ENCODE measurements at places on chromosomes 6 and 20.
A peak's percentile ranks its signal among the peaks of the same experiment; 100 is the strongest.

- no peak for DNase-seq
Observed at GRCh38 chr6:14216946-14217684, 99.5 kb downstream of the CD83 start.

- DNase-seq, result no peak
Observed at GRCh38 chr6:110629153-110629552, 152.7 kb upstream of the SLC22A16 start.

- DNase-seq, result no peak
Observed at GRCh38 chr6:69816026-69816425, 19.2 kb upstream of the LMBRD1 start.

DNA sequence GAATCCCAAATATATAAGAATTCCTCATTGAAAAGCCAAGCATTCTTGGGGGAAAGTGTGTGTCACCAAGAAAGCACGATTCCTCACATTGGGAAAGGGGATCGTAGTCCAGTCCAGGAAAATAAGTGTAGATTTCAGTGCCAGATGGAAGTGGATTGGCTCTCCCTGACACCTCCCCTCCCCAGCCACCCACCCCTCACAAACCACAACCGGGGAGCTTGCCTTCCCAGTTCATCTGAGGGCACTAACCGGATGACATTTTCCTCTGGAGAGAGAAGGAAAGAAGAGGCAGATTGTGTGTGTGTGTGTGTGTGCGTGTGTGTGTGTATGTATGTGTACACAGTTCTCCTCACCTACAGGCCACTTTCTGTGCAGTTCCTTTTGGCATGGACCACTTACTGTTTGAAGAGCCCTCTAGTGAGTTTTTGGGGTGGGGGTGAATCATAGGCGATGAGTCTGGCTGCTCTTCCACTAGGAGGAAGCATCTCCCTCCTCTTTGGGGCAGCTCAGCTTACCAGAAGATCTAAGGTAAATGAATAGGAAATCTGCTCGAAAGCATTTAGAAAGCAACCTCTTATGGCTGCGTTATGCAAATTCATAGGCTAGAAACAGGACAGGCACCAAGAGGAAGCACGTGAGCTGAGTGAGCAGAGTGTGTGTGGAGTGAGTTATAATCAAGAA, 20.8 kb downstream of the DAAM2 start:
- DNase-seq, result no peak

DNA sequence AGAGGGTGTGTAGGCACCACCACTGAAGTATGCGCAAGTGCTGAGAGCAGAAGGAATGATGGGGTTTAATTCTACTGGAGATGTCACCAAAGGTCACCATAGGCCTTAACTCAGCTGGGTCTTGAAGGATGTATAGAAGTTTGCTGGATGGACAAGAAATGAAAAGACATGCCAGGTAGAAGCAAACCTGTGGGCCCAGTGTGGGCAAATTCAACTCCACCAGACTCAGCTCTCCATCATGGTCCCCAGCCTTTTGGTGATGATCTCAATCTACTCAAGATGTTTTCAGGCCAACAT, 124.5 kb downstream of the SNX5 start:
- DNase-seq, result no peak

GRCh38 chr6:119215885-119216590, 133.5 kb downstream of the MAN1A1 start:
- no peak for DNase-seq

GRCh38 chr6:150235218-150235617, 92.4 kb downstream of the PPP1R14C start:
- DNase-seq, result no peak

- DNase-seq, result no peak
Observed at GRCh38 chr20:61619751-61620150, 367.7 kb downstream of the CDH4 start.

GRCh38 chr6:73585566-73586415, 65.0 kb upstream of the EEF1A1 start:
- peak; percentile 9 for DNase-seq

GRCh38 chr6:140541288-140541687, 1166.8 kb upstream of the CITED2 start:
- no peak for DNase-seq

DNA sequence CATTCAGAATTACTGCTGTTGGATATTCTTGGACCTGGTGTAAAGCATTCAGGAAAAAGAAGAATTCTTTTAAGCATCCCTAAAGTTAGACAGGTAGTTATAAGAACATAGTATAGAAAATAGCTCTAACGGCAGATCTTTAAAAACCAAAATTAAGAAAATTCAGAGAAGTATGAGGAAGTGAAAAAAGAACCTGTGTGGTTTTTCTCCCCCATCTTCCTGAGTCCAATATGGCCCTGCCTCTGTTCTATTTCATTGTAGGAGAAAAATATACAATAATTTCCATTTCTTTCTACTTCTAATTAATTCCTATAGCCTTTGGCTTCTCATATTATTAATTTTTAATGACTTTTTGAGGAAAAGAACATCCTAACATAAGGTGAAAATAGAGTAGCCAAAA, 47.1 kb downstream of the FHL5 start:
- no peak for DNase-seq

GRCh38 chr6:127299522-127300240, 33.0 kb downstream of the RNF146 start:
- no peak for DNase-seq

DNA sequence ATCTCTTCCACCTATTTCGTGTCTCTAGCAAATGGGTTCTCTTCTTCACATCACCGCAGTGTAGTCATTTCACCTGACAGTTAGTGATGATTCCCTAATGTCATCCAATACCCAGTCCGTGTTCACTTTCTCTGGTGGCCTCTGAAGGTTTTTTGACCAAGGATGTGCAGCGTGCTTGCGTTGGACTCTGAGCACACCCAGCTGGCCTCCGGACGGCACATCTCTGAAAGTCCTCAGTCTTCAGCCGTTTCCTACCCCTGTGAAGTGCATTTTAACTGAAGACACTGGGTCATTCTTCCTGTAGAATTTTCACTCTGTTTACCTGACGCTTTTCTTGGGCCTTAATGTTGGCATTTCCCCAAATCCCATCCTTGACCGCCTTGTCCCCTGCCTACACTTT, 98.7 kb downstream of the ERMARD start:
- DNase-seq, result no peak

- DNase-seq, result no peak
Observed at GRCh38 chr6:134020543-134020942, 31.9 kb downstream of the SLC2A12 start.

DNA sequence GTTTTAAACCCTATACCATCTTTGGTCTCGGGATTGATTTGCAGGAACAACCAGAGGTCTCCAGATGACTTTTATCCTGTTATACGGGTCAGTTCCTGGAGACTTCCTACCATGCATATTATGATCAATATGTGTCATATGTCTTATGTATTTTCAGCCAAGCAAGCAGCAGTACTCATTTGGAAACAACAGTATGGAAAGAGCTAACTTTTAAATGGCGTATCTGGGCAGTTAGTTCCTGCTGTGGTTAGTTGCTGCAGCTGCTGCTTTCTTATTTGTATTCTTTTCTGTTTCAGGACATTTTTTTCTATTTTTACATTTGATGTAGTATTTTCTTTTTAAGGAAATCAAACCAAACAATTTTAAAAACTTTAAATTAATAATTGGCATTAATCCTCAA, 207.5 kb downstream of the MANEA start:
- no peak for DNase-seq

DNA sequence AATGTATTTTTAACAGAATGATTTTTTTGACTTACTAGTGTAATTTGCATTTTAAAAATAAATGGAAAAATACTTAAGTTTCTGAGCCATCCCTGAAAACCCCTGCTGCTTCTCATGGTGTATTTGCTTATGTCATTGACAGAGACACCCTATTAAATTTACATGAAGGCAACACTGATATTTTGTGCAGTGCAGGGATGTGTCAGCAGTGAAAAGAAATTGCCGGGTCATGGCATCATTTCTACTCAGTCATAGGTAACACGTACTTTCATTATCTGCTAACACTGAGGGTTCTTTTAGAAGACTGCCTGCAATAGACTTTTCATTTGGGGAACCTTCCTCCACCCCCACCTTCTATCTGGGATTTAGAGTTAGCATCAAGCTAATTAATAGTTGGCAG, 136.7 kb upstream of the RNF217 start:
- DNase-seq, result no peak

GRCh38 chr6:35147026-35147425, 5.9 kb upstream of the TCP11 start:
- DNase-seq, result no peak

DNA sequence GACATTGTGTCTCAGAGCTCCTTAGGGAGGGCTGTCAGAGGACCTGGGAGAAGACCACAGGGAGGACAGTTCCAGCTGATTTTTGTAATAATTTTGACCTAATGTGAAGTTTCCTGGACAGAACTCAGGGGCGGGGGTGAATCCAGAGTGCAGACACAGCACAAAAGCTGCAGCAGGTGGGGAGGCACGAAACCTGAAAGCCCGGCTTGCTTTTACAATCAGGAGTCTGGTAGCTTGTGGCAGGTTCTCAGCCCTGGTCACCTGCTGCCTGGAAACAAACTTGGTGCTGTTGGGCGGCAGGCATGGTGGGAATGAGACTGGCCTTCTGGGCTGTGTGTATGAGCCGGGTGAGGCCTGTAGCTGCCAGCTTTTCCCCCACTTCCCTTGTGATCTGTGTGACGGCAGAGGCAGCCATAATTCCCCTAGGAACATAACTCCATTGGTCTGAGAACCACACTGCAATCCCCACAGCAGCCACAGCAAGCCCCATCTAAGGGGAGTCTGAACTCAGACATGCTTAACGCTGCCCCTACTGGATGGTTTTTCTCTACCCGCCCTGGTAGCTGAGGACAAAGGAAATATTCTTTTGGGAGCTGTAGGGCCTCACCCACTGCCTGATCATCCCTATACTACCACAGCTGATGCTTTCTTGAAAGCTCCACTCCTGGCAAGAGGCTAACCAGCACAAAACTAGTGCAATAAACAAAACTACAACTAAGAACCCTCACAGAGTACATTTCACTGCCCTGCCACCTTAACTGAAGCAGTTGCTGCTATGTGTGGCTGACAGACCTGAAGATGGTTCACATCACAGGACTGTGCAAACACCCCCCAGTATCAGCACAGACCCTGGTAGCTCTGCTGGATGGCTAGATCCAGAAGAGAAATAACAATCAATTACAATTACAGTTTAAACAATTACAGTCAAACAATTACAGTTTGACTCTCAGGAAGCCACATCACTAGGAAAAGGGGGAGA, 1055.1 kb upstream of the GJE1 start:
- peak; percentile 6 for DNase-seq

- DNase-seq, result no peak
Observed at GRCh38 chr20:60016406-60016805, 58.2 kb downstream of the CDH26 start.

GRCh38 chr6:15066089-15066758, 179.6 kb upstream of the JARID2 start:
- no peak for DNase-seq

Measured in CD4-positive, alpha-beta T cell (primary cell).